HT1080 (cell line): ENCODE measurements at places on chromosomes 3 and 15.
A peak's percentile ranks its signal among the peaks of the same experiment; 100 is the strongest.

GRCh38 chr3:182970811-182971418 lies 9.4 kb downstream of the DCUN1D1 start:
- no peak for DNase-seq

GRCh38 chr3:4786431-4786830 lies 192.8 kb upstream of the BHLHE40 start:
- no peak for DNase-seq

DNA sequence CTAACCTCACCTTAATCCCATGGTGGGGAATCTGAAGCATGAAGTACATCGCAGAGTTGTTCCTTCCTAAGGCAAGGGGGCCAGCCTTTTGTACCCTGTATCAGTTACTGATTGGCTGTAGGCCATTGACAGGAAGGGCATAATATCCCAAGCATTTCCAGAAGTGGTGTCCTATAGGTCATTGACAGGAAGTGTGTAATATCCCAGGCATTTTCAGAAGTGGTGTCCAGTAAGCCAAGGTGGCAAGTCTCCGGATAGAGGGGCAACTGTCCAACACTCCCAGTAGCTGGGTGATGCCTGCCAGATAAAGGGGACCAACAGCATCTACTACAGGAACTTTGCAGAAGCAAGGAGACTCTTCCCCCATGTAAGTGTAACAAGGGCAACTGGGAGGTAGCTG lies 52.1 kb upstream of the MYRIP start:
- peak; percentile 63 for DNase-seq

DNA sequence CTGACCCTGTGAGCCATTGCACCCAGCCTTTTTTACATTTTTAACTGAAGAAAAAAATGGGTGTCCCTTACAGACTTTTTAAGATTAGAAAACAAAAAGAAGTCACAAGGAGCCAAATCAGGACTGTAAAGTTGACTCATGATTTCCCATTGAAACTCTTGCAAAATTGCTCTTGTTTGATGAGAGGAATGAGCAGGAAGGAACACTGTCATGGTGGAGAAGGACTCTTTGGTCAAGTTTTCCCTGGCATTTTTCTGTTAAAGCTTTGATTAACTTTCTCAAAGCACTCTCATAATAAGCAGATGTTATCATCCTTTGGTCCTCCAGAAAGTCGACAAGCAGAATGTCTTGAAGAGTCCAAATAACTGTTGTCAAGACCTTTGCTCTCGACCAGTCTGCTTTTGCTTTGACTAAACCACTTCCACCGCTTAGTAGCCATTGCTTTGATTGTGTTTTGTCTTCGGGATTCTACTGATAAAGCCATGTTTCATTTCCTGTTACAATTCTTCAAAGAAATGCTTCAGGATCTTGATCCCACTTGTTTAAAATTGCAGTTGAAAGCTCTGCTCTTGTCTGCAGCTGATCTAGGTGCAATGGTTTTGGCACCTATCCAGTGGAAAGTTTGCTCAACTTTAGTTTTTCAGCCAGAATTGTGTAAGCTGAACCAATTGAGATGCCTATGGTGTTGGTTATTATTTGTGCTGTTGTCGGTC lies 369.4 kb downstream of the MAGI1 start:
- peak; percentile 42 for DNase-seq

DNA sequence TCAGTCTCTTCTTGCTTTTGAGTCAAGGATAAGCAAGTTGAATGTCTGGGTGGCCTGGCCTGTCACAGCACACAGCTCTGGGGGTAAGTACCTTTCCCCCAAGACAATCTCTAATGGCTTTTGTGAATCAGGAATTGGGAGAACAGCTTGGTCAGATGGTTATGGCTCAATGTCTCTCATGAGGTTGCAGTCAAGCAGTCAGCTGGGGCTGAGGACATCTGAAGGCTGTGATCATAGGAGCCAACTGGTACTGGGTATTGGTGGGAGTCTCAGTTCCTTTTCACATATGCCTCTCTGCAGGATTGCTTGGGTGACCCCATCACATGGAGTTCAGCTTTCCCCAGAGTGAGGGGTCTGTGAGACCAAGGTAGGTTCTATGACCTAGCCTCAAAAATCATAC lies 33.0 kb upstream of the TMEM158 start:
- DNase-seq = no peak

DNA sequence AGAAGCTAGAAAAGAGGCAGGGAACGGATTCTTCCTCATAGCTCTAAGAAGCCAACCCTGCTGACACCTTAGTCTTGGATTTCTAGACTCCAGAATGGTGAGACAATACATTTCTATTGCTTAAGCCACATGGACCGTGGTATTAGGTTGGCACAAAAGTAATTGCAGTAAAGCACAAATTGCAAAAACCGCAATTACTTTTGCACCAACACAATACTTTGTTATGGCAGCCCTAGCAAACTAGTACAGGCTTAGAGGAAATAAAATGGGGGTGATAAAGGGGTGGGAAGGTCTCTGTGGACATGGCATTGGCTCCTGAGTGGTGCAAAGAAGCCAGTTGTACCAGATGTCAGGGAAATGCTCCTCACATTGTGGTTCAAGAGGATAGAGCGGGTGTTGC lies 56.0 kb downstream of the SLC7A14 start:
- DNase-seq = no peak

GRCh38 chr3:29649815-29650547 lies 369.1 kb downstream of the RBMS3 start:
- peak; percentile 62 for DNase-seq

- DNase-seq = no peak
Observed at GRCh38 chr3:46082021-46082420, 54.7 kb upstream of the XCR1 start.

DNA sequence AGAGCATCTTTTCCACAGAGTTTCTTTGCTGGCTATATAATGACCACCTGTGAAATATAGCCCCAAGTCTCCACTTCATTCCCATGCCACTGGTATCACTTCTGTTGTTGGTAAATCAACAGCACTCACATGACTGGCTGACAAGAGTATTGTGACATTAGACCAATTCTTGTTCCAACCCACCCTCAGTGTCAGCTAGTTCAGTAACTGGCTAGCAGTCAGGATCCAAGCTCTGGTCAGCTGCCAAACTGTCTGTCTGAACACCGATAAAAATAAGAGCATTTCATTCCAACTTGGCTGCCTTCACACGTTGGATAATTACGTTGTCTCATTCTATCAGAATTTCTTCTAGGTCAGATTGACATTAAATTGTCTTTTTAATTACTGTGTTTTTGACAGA lies 166.5 kb downstream of the USP13 start:
- no peak for DNase-seq

GRCh38 chr15:68921926-68922325 lies 8.4 kb upstream of the SPESP1 start:
- no peak for DNase-seq

DNA sequence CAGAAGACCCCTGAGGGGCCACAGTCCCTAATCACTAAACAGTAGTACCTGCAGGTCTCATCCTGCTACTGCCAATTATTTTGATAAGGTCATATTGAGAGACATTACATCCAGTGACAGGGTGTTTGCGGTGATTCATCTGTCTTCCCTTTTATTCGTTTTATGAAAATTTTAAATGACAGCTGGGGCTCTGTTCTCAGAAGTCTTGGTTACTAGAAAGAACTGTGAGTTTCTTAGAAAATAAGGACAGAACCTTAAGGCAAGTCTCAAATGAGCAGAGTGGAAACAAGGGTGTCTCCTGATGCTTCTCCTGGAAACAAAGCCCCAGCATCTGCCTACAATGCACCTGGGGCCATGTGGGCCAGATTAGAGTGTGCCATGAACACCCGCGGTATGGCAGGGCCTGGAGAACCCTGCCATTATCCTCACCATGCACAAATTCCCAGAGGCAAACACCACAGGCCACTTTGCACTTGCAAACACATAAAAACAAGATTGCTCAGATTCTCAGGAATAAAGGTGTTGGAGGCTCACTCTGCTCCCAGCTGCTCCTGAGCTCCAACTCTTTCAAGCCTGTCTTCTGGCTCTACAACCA lies 66.3 kb upstream of the IQSEC1 start:
- DNase-seq = no peak

DNA sequence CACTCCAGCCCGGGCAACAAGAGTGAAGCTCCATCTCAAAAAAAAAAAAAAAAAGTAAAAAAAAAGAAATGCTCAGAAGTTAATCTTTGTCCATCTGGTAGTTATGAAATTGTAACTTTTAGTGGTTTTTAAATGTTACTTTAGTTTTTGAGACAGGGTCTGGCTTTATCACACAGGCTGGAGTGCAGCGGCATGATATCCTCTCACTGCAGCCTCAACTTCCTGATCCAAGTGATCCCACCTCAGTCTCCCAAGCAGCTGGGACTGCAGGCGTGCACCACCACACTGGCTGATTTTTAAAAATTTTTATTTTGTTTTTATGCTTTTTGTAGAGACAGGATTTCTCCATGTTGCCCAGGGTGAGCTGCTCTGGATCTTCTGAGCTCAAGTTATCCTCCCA lies 1.3 kb downstream of the RNU5B-1 start:
- DNase-seq = no peak

GRCh38 chr15:40836020-40836419 lies 7.5 kb upstream of the PPP1R14D start:
- peak; percentile 23 for DNase-seq

DNA sequence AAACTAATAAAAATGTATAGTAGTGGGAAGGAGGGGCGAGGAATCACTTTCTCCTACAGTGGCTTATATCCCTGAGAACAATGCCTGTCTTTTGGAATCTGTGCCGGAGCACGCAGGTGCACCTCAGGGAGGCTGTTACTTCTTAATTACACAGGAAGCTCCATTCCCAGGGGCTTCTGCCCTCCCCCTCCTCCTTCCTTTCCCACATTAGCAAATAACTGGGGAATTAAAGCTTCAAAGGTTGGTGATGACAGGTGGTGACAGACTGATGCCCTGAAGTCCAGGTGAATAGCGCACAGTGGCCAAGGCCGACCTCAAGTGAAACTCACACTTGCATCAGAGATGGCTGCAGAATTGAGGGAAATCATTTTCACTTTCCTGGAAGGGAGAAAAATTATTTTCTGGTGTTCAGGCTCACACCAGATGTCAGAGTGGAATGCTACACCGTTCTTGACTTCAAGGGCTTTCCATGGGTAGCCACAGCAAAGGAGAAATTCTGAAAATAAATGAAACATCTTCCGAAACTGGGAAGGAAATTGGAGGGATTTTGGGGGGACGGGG lies 3.7 kb downstream of the GRAMD2A start:
- DNase-seq = no peak

GRCh38 chr3:195270079-195270816 lies 711 bp downstream of the XXYLT1 start:
- DNase-seq = peak; percentile 72

GRCh38 chr3:179660872-179661271 lies 8.0 kb downstream of the USP13 start:
- DNase-seq = no peak

DNA sequence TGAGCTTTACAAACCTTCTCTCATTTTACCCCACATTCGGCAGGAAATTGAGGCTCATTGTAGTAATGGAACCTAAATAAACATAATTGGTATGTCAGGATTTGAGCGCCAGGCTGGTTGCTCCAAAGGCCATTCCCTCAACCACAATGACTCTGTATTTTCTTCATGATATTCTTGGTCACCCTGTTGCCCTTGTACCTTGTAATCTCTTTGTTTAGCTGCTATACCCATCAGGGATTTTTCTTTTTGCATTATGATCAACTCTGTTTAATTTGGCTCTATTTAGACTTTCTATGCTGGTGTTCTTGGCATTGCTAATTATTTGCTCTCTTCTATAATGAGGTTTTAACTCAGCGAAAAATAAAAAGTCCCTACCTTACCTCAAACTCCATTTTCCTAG lies 29.8 kb downstream of the DUOX2 start:
- DNase-seq = no peak

DNA sequence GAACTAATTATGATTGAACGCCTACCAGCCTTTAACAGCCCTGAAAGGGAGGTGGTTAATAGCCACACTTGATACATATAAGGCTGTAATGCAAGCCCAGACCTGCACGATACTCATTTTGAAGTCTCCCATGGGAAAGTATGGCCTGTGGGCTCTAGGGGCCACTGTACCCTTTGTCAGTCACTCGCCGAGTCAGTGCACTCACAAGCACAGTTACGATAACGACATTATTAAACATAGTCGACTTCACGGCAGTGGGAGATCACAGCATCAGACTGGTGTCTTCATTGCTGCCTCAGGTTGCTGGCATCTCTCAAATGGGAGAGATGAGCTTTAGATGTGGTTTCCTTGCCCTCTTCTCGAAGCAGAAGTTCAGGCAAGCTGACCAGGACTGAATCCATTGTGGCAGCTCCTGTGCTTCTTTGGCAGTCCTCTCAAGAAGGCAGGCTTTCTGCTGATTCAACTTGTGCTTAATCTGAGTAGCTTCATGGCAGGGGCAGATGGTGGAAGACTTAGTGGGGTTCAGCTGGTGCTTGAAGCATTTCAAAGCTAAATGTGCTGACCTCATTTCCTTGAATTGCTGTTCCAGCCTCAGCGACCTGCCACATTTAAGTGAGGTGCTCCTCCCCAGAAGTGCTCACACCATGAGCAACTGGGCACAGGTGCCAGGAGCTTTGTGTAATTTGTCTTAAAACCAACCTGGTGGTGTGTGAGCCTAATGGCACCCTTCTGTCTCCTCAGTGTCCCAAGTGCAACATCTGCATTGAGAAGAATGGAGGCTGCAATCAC lies 15.8 kb upstream of the P4HTM start:
- no peak for DNase-seq

- DNase-seq = no peak
Observed at GRCh38 chr15:97517737-97518136, 442.8 kb upstream of the ARRDC4 start.

- DNase-seq = no peak
Observed at GRCh38 chr15:25057574-25057973, 102.8 kb downstream of the SNRPN start.

GRCh38 chr3:133937756-133938601 lies 42.3 kb upstream of the RAB6B start:
- DNase-seq = no peak

GRCh38 chr3:74515451-74515850 lies 99.0 kb downstream of the CNTN3 start:
- no peak for DNase-seq

DNA sequence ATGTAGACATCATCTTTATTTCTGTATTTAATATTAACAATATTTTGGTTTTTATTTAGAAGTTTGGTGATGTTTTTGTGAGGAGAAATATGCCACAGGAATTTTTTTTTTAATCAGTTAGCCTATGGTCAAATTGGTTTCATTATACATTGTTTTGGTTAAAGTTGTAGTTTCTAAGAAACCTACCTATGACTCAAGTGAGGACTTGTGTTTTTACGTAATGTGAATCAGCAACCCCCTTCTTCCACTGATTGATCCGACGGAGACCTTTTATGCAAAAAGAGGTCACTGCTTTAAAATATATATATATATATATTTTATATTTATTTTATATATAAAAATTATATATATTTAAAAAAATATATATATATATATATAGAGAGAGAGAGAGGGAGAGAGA lies 698.1 kb downstream of the FHIT start:
- no peak for DNase-seq
